Substantia nigra (tissue), 51 donors: ENCODE measurements at places on chromosomes 6 and 20.

DNA sequence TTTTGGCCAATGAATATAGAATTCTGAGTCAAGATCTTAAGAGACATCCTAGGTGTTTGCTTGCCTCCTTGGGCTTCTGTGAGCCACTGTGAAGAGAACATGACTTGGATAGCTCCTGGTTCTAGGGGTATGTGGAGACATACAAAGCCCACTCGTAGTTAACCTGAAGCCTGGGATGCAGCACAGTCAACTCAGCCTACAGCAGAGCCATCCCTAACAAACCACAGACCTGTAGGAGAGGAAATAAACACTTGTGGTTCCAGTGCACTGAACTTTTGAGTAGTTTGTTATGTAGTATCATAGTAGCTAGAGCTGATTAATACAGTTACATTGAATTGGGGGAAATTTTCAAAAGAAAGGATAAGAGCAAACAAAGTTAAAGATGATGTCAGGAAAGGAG lies 474.4 kb upstream of the HSF2 start:
- no peak for DNase-seq

DNA sequence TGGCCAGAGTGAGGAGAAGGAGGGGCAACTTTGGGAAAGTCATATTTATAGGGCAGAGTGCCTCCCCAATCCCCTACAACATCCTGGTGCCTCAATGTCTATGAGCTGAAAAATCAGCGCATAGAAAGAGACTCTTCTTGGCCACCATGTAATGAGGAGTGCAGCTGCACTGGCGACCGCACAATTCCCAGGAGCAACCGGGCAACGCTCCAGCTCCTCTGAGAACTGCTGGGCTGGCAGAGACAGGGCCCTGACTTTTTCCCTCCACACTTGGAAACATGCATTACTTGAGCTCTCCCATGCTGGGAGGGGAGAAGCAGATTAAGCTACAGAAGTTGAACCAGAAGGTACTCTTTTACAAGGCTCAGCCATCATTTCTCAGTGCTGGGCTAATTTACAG lies 31.4 kb upstream of the MARCKS start:
- peak; percentile 86 for DNase-seq

DNA sequence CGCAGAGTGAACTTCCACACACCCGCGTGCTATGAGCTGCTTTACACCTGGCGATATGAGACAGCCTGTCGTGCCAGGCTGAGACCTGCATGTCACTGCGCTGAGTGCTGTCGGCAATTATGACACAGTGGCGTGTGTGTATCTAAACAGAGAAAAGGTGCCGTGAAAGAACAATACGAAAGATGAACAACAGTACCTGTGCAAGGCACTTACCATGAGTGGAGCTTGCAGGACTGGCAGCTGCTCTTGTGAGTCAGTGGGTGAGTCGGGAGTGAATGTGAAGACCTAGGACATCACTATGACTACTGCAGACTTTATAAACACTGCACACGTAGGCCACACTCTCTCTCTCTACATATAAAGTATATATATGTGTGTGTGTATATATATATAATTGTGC lies 68.5 kb upstream of the DUSP22 start:
- no peak for DNase-seq

- DNase-seq, result no peak
Observed at GRCh38 chr6:24100024-24100769, 25.8 kb upstream of the NRSN1 start.

GRCh38 chr6:31597006-31597405 lies 4.2 kb upstream of the NCR3 start:
- no peak for DNase-seq

- no peak for DNase-seq
Observed at GRCh38 chr6:147167576-147168461, 36.4 kb upstream of the STXBP5 start.

DNA sequence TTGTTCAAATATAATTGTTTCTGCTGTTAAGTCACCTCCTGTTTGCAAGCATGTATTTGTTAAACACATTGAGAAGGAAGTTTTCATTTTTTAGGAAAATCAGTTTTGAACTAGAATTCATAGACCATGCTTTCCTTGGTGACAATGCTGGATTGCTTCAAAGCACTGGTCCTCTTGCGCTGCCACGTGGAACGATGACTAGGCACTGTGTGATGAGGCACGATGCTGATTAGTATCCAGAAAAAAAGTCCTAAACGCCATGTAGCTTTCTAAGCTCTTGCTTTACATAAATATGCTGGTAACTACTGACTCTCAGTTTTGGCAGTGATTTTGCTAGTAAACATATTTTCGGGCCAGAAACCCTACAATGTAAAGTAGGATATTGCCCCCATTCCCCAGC lies 11.1 kb upstream of the EXOC2 start:
- no peak for DNase-seq

- no peak for DNase-seq
Observed at GRCh38 chr6:150409576-150410066, 40.8 kb downstream of the IYD start.

DNA sequence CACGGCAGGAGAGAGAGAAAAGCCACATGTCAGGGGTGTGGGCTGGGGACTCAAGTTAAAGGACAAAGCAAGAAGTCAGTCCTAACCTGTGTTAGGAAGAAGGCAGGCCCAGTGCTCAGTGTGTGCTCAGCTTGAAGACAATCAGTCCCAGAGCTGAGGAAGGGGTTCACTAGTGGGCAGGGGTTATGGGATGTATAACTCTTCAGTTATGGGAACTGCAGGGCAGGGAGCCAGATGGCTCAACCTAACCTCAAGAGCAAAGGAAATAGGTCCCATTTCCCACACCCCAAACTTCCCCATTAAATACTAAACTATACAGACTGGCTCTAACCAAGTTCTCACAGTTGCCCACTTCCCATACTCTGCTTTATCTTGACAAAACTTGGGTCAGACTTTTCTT lies 7.4 kb upstream of the SSTR4 start:
- DNase-seq, result no peak

DNA sequence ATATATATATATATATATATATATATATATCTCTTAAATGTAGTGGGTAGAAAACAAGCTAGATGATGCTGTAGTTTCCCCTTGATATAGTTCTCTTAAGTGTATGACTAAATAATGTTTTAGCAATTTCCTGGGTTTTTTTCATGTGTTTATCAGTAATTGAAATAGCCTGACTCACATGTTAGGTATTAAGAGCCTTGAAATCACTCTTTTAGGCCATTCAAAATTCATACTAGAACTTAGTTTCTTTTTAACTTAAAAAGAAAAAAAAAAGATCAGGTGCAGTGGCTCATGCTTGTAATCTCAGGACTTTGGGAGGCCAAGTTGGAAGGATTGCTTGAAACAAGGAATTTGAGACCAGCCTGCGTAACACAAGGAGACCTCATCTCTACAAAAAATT lies 44.1 kb downstream of the NKX2-4 start:
- DNase-seq, result no peak

GRCh38 chr6:136792410-136793262 lies at the start of gene MAP3K5:
TSS of gene MAP3K5 (minus strand) at chr6:136792477. CDS start at chr6:136792157, 320 bp downstream.
- DNase-seq, result peak; percentile 78

- DNase-seq, result no peak
Observed at GRCh38 chr6:152508477-152508876, 128.7 kb downstream of the SYNE1 start.

DNA sequence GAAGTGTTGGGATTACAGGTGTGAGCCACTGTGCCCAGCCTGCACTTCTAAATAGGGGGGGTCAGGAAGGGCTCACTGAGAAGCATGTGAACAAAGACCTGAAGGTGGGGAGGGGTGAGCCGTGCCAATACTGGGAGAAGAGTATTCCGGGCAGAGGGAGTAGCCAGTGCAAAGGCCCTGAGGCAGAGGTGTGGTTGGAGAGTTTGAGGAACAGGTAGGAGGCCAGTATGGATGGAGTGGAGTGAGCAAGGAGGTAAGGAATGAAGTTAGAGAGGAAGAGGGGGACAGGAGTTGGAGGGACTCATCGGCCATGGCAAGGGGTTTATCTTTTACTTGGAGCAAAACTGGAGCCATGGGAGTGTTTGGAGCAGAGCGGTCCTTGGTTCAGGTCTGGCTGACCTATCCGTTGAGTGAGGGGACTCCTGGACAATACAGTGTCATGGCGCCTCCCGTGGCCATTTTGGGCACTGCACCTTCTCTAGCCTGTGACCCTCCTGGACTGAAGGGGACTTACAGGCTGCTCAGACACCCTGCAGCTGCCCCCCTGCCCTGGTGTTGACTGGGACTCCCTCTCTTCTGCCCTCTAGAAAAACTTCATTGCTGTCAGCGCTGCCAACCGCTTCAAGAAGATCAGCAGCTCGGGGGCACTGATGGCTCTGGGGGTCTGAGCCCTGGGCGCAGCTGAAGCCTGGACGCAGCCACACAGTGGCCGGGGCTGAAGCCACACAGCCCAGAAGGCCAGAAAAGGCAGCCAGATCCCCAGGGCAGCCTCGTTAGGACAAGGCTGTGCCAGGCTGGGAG lies 12.1 kb downstream of the FOXS1 start:
- no peak for DNase-seq

DNA sequence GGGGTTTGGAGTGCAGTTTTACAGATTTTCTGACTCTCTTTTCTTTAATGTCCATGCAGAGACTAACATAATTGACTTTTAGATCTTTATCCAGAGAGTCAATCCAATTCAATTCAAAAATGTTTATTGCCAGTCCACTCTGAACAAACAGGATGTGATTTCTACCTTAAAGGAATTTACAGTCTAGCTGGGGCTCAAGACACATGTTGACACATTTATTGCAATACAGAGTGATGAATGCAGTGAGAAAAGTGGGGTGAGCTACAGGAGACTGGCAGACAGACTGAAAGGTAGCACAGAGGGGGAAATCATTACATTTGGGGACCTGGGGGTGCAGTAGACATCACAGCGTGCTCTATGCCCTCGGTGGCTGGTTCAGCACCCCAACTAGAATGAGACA lies 193.9 kb downstream of the SLC24A3 start:
- DNase-seq, result no peak

DNA sequence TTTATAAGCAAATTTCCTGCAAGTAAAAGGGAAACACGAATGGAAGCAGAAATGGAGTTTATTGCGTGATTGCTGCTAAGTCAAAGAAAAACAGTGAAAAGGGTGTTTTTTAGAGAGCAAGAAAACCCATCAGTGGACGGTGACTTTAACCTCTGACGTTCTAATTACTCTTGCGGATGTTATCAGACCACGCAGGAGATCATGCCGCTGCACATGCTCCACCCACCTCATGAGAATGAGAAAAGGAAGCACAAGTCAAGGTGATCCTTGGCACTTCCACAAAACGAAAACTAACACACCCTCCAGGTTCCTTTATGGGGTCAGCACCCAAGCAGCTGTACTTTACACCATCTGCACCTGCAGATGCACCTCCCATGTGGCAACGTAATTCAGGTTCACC lies 45.0 kb downstream of the LYRM4 start:
- no peak for DNase-seq

GRCh38 chr6:131116321-131116720 lies 18.9 kb upstream of the AKAP7 start:
- DNase-seq, result no peak

- no peak for DNase-seq
Observed at GRCh38 chr20:3423126-3423525, 15.7 kb upstream of the DNAAF9 start.

- DNase-seq, result no peak
Observed at GRCh38 chr6:79040083-79040482, 38.0 kb downstream of the PHIP start.

DNA sequence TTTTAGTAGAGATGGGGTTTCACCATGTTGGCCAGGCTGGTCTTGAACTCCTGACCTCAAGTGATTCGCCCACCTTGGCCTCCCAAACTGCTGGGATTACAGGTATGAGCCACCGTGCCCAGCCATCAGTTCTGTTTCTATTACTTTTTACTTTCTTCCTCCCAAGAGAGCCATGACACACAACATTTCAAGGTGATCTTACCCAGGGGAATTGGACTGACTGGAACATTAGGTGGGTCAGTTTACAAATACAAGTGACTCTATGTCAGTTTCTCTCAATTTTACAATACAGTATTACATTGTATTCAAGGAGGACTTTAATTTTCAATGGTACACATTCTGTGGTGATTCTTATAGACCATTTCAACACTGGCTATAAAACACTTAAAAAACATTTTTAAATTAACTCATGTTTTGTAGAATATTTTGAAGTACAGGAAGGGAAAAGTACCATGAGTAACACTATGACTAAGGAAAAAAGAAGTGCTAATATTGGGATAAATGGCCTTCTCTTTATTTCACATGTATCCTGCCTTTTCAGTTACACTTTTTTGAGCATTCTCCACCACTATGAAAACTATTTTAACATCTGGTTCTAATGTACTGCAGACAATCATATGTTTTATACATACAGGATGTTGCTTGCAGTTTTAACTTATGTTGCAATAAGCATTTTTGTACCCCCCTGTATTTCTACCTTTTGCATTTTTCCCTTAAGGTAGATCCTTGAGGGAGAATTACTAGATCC lies 8.4 kb downstream of the TPBG start:
- no peak for DNase-seq

GRCh38 chr20:8121666-8122065 lies 10.4 kb upstream of the PLCB1 start:
- no peak for DNase-seq

DNA sequence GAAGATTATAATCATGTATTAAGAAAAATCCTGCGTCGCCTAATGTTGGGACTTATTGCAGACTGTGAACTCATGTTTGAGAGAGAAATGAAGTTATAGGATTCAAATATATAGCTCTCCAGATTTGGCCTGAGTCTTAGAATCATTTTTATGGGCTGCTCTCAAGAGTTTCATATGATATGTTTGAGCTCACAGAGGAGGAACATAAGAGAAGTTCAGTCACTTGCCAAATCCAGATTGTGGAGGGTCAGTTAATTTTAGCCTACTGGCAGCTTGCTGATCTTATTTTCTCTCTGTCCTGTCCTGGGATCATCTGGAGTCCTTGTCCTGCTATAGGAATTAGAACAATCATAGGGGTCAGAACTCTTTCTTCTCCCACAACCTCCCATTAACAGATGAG lies 186.1 kb upstream of the SUPT3H start:
- no peak for DNase-seq

DNA sequence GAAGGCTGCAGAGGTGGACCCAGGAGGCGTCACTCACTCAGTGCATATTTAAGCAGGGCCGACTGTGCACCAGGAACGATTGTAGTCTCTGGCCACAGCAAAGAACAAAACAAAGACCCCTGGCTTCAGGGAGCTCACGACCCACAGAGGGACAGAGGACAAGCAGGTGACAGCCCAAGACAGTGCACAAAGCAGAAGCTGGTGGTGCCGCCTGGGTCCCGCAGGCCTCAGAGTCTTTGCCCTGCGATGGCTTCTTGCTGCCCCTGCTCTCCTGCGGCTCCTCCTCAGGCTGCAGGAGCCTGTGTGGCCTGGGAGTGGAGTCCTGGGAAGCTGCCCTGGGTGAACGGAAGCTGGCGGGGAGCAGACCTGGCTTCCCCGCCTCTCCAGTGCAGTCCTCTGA lies 300.0 kb downstream of the PREX1 start:
- DNase-seq, result no peak

GRCh38 chr6:107711412-107712236 lies 112.5 kb downstream of the SCML4 start:
- no peak for DNase-seq

DNA sequence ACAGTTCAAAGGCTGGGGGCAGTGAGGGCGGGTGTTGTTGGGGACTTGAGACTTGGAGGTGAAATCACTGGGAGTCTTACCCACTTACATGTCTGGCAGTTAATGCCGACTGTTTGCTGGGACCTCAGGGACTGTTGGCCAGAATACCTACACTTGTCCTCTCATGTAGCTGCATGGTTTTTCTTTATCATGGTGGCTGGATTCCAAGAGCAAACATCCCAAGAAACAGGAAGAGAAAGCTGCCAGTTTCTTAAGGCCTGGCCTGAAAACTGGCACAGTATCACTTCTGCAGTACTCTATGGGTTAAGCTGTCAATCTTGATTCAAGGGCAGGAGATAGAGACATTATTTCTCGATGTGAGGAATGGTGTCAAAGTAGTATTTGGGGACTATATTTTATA lies 19.8 kb upstream of the C6orf62 start:
- no peak for DNase-seq

GRCh38 chr20:38927902-38928578 lies 1.8 kb downstream of the FAM83D start:
- no peak for DNase-seq
